ENCODE measurements at places on chromosomes 7 and 10.

GRCh38 chr10:77545585-77545984, 92.0 kb downstream of the KCNMA1 start:
- no peak for DNase-seq

DNA sequence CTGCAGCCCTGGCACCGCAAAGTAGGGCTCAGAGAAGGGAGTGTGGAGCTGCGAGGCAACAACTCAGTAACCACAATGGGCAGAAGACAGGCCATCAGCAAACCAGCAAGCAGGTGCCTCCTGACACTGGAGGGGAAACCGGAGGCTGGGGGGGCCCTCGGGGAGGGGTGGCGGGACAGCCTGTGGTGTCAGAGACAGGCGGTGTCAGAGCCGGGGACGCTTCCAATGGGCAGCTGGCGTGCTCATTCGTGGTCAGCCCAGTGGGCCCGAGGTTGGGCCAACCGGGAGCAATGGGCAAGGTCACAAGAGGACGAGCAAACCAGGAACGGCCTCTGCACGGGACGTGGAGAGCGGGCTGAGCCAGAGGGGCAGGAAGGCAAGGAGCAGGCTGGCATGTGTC, 158.1 kb downstream of the MAD1L1 start:
- no peak for DNase-seq

DNA sequence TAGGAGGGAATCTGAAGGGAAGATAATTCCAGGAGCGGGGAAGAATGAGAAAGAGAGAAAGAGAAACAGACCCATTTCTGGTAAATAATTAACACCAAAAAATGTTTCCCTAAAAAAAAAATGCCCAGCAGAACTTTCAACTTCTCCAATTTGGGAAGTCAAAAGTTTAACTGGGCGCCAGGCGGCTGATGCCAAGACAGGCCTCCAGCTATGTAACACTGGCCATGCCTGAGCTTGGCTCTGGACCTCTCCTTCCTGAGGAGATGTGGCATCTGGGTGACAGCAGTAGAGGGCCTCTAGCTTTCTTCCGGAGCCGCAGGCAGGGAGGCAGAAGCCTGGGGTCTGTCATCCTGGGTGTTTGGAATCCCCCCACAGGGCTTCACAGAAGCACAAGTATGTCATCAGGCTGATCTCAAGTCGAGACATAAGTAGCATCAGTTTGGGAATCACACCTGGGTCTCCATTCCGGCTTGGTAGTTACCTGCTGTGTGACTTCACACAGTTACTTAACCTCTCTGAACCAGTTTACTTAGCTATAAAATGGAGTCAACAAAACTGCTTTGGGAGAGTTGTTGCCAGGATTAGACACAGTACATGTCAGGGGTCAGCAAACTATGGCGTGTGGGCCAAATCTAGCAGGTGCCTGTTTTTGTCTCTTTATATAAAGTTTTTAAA, 50.5 kb upstream of the TCF7L2 start:
- DNase-seq = no peak

DNA sequence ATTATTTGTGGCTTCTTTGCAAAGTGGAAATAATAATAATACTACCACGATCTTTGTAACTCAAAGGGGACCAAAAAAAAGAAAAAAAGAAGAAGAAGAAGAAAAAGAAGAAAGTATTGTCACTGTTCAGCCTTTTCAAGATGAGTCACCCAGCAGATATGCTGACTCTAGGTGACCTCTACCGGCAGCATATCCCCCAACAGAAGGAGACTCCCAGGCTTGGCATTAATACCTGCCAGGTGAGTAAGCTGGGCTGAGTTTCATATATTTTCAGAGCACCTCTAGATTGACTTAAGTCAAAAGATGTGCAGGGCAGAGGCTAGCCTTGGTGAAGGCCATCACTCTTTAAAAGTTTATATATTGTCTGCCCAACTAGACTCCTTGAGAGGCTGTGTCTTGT, 30.4 kb upstream of the GPR26 start:
- DNase-seq = no peak

DNA sequence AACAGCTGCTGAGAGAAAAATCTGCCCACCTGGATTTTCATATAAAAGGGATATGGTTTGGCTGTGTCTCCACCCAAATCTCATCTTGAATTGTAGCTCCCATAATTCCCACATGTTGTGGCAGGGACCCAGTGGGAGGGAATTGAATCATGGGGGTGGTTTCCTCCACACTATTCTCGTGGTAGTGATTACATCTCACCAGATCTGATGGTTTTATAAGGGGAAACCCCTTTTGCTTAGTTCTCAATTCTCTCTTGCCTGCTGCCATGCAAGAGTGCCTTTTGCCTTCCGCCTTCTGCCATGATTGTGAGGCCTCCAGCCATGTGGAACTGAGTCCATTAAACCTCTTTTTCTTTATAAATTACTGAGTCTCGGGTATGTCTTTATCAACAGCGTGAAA, 20.8 kb upstream of the MKI67 start:
- DNase-seq = no peak

DNA sequence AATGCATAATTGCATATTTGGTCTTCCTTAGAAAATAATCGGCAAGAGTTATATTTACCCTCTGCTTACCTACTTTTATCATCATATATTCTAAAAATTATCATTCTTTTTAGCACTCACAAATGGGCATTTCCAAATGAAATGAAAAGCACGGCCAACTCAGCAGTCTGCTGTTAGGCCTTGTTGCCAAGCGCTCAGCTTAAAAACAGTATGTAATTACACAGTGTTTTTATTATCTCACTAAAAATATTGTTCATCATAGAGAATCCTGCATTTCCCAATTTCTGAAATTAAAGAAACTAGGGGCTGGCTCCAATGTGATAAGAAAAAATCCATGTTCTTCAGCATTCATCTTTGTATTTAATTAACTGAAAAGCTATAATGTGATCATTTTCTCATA, 391.7 kb upstream of the ADARB2 start:
- DNase-seq = no peak

GRCh38 chr10:113272511-113272910, 280.3 kb upstream of the HABP2 start:
- DNase-seq = no peak

GRCh38 chr7:131288450-131288849, 39.2 kb upstream of the MKLN1 start:
- no peak for DNase-seq

DNA sequence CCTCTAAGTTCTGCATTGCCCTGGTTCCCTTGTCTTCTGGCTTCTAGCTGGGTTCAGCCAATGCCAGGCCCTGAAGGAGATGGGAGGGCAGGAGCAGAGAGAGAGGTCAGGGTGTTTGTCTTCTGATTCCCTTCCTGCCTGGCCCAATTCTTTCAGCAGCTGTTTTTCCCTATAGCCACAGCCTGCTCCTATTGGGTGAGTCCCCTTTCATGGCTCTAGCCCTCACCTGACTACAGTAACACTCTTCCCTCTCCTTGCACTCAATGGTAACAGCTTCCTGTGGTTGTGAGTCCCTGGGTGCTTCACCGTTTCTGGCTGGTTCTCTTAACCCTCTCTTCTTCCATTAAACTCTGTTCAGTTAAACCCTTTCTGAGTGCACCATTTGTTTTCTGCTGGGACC, 17.1 kb downstream of the NPFFR1 start:
- no peak for DNase-seq
